Caki2 (cell line): ENCODE measurements at places on chromosomes 13 and 19.

DNA sequence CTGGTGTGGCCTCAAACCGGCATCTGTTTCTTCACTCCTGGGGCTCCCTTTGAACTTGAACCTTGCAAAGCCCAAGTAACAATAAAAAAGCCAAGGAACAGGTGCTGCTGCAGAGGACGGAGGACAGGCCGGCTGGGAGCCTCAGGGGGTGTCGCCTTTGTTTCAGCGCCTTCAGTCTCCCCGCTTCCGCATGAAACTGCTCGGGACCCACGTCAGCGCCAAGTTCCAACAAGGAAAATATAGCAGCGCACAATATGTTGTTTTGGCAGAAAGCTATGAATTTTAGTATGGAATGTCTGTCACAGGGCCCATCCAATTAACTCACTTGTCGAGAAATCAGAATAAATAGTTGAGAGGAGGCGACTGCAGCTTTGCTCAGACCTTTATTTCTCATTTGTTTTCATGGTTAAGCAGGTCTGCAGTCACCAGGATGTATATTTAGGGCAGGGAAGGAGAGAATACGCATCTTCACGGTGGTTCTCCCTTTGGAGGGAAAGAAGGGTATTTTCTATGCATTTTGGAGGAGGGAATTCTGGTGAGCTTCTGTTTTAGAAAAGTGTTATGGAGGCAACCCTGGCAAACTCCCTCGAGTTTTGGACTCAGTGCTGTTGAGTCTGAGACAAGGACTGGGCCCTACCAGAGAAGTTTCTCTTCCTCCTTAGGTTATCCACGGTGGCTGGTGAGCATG, 34.3 kb upstream of the MEDAG start:
- DNase-seq = no peak

GRCh38 chr13:66659701-66660467, 570.3 kb downstream of the PCDH9 start:
- DNase-seq = peak; percentile 74

DNA sequence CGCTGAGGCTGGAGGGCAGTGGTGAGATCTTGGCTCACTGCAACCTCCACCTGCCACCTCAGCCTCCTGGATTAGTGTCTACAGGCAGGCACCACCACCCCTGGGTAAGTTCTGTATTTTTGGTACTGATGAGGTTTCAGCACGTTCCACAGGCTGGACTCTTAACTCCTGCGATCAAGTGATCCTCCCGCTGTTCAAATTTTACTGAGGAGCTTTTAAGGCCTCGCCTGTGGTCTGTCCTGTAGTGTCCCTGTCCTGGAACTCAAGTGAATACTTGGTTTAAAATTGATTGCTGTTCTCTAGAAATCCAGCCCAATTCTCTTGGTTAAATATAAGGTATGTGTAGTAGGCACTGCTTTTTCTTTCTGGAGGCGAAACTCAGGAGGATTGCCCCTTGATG, 65.2 kb downstream of the DPRX start:
- no peak for DNase-seq

DNA sequence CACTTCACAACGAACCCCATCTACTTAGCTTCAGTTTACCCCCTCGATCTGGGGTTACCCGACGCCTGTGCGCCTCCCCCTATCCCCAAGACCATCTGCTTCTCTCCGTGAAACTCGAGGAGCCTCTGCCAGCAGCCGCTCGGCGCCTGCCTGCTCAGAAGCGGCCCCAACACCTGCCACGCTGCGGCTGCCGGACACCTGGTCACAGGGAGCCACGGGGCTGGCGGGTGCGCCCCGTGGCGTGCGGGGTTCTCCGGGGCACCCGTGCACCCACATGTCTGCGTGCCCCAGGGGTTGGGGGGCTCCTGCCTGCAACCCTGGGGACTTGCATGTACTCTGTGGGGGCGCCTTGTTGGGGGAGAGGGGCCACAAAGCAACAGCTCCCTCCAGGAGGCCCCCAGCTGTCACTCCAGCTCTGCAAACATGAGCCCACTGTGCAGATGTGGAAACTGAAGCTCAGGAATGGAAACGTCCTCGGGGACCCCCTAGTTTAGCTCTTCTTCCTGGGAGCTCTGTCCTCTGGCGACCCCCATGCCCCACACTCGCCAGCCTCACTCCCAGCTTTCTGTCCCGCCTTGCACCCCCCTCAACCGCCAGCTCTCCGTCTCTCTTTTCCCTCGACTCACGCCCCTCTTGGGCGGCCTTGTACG, 7.0 kb upstream of the SEMA6B start:
- no peak for DNase-seq

DNA sequence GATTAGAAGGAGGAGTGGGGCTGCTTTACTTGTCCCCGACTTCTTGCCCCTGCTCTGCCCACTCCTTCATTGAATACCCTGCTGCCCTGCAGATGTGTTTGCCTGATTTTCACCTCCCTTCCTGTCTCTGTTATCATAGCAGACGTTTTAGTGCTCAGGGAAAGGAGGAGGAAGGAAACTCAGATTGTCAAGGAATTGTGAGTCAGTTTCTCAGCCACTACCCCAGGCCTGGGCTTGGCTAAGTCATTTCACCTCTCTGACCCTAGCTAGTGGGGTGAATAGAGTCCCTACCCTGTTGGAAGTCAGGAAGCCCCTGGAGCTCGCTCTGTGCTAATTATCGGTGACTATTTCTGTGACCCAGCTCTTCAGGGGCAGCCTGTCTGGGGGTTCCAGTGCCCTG, 3.9 kb downstream of the BCKDHA start:
- no peak for DNase-seq

- DNase-seq = no peak
Measured at GRCh38 chr13:31431722-31432137, 232.0 kb downstream of the B3GLCT start.

GRCh38 chr13:92303428-92303827, 905.0 kb downstream of the GPC5 start:
- DNase-seq = no peak

DNA sequence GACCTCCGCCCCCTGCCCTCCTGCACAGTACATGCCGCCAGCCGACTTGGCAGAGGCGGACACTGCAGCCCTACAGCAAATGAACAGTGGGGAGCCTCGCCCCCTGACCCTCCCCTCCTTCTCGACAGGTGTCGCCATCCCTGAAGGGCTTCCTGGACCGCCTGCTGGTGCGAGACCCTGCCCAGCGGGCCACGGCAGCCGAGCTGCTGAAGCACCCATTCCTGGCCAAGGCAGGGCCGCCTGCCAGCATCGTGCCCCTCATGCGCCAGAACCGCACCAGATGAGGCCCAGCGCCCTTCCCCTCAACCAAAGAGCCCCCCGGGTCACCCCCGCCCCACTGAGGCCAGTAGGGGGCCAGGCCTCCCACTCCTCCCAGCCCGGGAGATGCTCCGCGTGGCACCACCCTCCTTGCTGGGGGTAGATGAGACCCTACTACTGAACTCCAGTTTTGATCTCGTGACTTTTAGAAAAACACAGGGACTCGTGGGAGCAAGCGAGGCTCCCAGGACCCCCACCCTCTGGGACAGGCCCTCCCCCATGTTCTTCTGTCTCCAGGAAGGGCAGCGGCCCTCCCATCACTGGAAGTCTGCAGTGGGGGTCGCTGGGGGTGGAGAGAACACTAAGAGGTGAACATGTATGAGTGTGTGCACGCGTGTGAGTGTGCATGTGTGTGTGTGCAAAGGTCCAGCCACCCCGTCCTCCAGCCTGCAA, 18.3 kb upstream of the NCCRP1 start:
- DNase-seq = no peak

GRCh38 chr13:57846600-57847173, 215.1 kb downstream of the PCDH17 start:
- DNase-seq = no peak

GRCh38 chr19:33291623-33292534, 10.5 kb downstream of the CEBPA start:
- DNase-seq = no peak

GRCh38 chr13:70622796-70623195, 514.5 kb upstream of the KLHL1 start:
- no peak for DNase-seq

DNA sequence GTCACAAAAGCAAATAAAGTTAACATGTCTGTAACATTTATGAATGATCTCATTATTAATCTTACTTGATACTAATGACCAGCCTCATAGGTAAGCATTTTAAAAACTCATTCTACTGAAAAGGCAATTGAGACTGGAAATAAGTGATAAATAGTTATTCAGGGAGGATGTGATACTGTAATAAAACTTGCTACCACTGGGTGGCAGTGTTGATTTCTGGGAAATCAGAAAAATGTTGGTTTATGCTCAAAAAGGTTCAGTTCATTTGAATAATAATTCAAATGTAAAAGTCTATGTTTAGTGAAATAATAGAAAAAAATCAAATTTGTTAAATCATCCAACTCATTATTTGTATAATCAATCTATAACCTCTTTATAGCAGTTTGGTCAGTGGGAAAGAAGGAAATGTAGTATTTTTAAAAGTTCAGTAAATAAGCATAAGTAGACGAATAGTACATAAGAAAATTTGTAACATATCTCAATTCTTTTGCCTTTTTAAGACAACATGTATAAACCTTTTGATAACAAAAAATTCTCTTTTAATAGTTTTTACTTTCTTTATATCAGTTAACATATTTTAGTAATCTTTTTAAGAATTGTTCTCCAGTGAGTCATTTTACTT, 9.6 kb downstream of the ABHD13 start:
- DNase-seq = no peak

- DNase-seq = no peak
Measured at GRCh38 chr13:73741111-73741510, 393.1 kb downstream of the KLF12 start.

DNA sequence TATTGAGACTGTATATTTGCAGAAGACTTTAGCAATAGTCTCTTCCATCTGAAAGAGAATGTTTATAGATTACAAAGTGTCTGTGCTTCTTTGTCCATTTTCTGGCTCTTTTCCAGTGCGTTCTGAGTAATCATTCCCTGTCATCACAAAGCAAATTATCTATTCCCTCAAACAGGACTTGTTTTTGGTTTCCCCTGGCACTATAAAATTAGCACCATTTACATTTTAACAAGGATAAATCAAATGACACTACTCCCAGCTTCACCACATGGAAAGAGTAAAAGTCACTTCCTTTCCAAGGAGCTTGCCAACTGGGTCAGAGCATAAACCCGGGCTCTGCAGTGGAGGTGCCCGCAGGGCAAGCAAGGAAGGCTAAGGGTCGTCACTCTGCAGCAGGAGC, 88.1 kb downstream of the SHISA2 start:
- DNase-seq = no peak

- DNase-seq = no peak
Measured at GRCh38 chr13:109162248-109163036, 533.0 kb downstream of the MYO16 start.

- peak; percentile 11 for DNase-seq
Measured at GRCh38 chr13:73607489-73608156, 526.6 kb downstream of the KLF12 start.

DNA sequence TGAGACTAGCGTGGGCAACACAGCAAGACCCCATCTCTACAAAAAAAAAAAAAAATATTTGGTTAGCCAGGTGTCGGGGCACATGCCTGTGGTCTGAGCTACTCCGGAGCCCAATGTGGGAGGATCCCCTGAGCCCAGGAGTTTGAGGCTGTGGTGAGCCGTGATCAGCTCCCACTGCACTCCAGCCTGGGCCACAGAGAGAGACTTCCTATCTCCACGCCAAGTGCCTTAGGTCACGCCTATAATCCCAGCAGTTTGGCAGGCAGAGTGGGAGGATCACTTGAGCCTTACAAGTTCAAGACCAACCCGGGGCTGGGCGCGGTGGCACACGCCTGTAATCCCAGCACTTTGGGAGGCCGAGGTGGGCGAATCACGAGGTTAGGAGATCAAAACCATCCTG, 8.7 kb upstream of the ADAT3 start:
- no peak for DNase-seq

GRCh38 chr13:111129465-111130115, 14.5 kb downstream of the ARHGEF7 start:
- no peak for DNase-seq
